Stimulated activated CD4-positive, alpha-beta T cell treated with anti-CD3 and anti-CD28 coated beads, Interleukin-4, amount 100 ng/mL, for 24 hours (primary cell): ENCODE measurements at places on chromosomes 4 and X.

- DNase-seq, result no peak
Observed at GRCh38 chrX:1223242-1223600, 10.8 kb upstream of the CRLF2 start.

DNA sequence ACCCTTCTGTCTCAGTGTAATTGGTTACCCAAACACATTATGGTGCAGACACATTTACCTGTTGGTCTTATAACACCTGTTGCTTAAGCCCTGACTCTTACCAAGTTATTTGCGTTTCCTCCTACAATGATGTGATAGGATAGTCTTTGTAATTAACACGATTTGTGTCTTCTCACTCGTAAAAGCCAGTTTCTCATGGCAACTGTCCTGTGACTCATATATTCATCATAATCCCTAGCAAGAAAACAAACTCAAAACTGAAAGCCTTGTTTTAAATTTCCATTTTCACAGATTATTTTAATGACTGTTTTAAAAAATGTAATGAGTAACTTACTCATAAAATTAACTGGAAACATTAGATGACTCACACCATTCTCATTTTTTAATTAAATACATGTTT, 495.2 kb downstream of the NLGN4X start:
- DNase-seq, result no peak

DNA sequence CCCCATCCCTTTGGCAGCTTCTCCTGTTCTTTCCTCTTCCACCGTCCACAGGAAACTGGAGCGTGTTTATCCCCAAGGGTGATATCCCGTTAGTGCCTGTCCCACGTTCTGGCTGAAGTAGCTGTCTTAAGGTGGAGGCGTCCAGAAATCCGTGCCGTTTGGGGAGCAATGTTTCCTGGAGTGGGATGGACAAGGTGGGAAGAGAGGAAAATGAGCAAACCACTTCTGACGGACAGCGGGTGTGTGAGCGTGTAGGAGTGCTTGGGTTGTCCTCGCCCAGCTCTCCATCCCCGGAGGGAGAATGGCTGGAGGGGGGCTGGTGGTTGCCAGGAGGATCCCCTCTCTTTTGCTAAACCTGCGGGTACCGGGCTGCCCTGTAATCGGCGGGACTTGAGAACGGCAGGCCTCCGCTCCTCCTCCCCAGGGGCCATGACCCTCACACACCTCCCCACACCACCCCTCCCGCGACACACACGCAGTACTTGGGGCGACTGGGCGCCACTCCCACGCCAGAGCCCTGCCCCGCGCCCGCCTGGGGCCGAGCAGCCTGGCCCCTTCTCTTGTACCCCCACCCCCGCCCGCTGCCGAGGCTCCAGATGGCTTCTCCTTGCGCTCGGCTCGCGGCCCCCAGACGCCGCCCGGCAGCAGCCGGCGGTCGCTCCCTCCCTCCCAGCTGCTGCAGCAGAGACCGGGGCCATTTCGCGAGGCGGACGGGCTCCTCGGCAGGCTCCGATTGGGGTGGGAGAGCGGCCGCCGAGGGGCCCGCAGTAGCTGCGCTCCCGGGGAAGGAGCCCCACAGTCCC, 13.9 kb upstream of the PRDM8 start:
- DNase-seq, result no peak

DNA sequence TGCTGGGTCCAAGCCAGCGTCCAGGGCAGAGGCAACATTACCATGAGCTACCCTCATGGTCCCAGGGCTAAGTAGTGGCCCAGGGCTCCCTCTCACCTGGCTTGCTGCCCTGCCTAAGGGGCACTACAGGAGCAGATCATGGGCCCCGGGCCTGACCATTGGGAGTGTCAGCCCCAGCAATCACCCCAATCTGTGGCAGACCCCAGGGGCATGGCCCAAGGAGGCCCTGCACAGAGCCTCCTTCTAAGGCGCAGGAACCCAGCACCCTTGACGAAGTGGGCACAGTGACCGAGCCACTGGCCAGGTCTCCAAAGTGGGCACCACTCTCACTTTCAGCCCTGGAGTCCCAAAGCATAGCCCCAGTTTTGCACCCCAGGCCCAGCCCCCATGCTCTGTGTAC, 667.1 kb downstream of the SH3BGRL start:
- no peak for DNase-seq

DNA sequence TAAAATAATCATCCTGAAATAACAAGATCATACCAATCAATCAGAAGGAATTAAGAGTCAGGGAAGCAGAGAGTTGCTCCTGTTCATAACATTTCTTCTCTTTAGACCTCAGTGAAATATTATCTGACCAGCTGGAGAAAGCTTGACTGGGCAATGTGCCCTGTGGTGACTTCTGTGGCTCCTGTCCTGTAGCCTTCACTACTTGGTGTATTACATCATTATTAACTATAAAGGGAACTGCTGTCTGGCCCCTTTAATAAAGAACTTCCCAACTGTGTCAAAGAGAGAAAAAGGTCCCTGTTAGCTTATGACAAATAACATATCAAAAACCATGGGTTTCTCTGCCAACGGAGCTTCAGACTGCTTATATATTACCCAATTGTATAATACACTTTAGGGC, 18.0 kb downstream of the OPHN1 start:
- no peak for DNase-seq
